NCI-H526 (cell line): ENCODE measurements at places on chromosomes 4 and X.

DNA sequence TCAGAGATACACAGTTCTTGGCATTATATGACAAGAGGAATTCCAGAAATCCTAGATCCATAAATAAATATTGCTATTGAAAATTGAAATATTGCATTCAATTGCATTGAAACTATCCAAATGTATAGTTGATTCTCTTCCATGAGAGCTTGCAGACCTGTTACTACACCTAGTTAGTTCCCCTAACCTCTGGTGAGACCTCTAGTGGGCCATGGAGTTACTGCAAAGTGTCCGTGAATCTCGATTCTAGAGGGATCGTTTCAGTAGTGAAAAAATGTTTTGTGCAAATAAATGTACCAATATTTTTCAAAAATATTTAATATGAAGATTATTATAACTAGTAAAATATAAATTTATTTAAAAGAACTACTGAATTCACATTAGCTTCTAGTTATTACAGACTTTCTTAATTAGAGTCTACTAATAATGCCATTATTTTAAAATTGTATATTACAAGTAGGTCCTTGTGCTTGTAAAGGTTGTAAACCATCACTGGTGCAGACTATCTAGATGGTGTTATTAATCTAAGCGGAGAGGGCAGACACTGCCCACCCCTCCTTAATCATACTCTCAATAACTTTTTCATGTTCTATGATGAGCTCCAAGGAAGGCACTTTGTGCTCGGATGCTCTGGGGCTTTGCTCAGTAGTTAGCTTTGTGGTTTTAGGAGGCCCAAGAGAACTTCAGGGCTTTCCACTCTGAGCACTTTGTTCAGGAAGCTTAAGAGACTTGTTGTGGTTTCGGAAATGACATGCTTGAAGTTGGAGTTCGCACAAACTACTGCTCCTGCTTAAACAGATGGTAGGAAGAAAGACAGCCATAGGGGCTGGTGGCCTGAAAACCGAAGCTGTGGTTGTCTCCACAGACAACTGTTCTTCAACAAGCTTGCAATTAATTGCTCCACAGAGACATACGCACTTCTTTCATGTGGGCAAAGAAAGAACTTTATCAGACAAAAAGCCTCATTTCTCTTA lies 42.8 kb downstream of the IL21 start:
- DNase-seq: peak; percentile 23

- DNase-seq: no peak
Observed at GRCh38 chr4:42656679-42656943, 294 bp downstream of the ATP8A1 start.

- no peak for DNase-seq
Observed at GRCh38 chr4:478373-478772, 20.6 kb downstream of the ZNF721 start.

DNA sequence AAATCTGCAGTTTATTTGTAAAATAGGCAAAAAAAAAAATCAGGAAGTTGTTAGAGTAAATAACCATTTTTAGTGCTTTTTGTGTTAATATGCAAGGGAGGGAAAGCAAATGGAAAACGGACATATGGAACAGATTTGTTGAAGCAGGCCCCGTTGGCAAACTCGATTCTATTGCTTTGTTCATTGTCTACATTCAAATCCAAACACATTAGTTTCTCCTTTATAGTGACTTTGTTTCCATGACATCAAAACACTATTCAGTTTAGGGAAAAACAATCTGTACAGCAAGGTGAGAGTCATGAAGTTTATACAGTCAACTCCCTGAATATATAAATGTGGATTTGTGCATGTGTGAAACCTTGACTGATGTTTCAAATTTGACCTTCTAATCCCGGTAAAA lies 142.2 kb downstream of the FAM47A start:
- no peak for DNase-seq

DNA sequence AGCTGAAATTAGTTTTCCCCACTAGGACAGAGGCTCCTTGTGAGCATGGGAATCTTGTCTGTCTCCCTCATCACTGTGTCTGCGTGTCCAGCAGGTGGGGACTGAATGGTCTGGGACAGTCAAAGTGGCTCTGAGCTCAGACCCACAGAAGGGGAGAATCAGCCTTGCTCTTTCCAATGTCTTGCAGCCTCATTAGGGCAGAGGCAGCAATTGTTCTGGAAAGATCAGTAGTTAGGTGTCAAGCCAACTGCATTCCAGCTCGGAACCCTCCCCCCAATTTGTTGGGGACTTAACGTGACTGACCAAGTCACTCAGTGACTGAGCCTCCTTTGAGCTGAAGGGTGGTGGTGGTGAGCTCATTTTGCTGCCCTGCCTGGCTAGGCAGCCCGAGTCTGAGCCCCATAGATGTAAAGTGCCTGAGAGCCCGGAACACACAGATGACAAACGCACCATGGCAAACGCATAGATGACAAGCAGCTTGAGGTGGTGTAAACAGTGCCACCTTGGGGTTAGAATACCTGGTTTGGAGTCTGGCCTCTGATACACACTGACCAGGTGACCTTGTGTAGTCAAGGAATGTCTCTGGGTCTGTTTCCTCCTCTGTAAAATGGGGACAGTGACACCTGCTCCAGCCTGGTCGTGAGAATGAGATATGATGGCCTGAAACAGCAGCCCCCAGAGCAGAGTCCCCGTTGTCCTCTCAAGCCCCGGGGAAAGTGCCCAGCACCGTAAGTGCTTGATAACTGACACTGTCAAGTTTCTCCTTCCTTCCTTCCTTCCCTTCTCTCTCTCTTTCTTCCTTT lies 2.7 kb upstream of the SORCS2 start:
- no peak for DNase-seq

- no peak for DNase-seq
Observed at GRCh38 chr4:25874655-25875054, 11.9 kb upstream of the SEL1L3 start.

- no peak for DNase-seq
Observed at GRCh38 chr4:56007154-56007553, 58.4 kb downstream of the CEP135 start.

GRCh38 chrX:109952050-109952449 lies 50.9 kb upstream of the TMEM164 start:
- no peak for DNase-seq

GRCh38 chrX:154419688-154420401 lies 8.5 kb downstream of the TAFAZZIN start:
- no peak for DNase-seq

- no peak for DNase-seq
Observed at GRCh38 chr4:102842367-102842766, 15.0 kb upstream of the UBE2D3 start.
